NCI-H2107 (cell line): ENCODE measurements at places on chromosomes 13 and 19.

GRCh38 chr13:46076827-46077226 is 24.3 kb upstream of the ZC3H13 start:
- no peak for DNase-seq

DNA sequence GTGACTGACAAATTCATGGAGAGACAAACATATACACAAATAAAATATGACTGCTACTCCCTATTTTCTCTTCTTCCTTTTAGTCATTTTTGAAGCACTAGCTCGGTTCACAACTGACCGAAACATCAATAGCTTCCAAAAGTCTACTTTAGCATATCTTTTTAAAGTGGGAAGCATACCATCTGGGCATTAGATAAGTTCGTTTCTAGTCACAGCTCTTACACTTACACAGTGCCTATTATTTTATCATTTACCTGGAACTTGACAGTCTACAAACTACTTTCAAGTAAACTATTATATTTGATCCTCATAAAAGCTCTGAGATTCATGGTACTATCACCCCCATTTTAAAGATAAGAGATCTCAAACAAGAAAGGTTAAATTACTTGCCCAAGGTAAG is 458.5 kb downstream of the LMO7 start:
- no peak for DNase-seq

DNA sequence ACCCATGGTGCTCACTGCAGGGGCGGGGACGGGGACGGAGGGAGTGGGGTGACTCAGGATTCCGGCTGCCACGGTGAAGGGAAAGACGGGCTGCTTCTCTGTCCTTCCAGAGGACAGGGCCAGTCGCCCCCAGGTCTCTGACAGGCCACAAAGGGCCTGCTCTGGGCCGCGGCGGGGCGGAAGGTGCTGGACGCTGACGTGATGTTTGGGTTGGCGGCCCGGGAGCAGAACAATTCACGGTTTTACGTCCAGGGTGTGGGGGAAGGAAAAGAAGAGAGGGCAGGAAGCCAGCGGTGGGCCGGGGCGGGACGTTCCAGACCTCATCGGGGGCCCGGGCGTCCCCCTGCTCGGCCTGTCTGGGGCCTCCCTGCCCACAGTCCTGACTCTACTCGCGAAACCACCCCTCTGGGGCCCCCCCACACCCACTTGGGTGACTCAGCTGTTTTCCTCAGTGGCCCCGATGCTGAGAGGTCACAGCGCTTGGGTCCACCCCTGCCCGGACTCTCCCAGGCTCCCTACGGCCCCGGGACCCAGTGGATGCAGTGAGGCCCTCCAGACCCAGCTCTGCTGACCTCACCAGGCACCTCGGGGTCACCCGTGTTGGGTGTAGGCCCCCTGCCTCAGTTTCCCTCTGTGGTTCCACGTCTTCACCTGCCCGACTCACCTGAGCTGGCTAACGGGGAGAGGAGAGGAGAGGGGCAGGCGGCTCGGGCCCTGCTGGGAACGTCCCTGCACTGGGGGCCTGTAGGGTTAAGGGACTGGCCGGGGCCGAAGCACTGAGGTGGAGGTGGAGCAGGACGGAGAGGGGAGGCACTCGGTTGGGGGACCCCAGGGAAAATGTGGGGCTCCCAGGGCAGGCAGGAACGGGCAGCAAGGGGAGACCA is 29.2 kb downstream of the PIP5K1C start:
- DNase-seq: no peak

- DNase-seq: no peak
Observed at GRCh38 chr13:110154410-110154933, 152.5 kb downstream of the COL4A1 start.

GRCh38 chr19:18131841-18132596 is 20.9 kb upstream of the PIK3R2 start:
- no peak for DNase-seq

GRCh38 chr13:110647365-110647737 is 32.0 kb downstream of the NAXD start:
- DNase-seq: no peak

DNA sequence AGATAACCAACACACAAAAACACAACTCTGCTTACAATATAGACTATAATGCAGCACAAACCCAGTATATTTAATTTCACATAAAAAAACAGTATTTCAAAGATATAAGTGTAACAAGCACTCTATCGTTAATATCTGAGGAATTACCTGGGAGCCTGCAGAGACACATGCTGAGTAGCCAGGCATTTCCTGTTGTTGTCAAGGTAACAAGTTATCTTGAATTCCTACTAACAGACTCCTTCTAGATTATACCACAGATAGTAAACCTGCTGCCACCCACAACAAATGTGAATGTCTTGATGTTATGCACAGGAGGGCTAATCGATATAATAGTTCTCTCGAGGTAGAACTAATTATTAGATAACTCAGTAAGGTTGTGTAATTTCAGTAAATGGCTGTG is 826.0 kb upstream of the PRR20A start:
- no peak for DNase-seq

DNA sequence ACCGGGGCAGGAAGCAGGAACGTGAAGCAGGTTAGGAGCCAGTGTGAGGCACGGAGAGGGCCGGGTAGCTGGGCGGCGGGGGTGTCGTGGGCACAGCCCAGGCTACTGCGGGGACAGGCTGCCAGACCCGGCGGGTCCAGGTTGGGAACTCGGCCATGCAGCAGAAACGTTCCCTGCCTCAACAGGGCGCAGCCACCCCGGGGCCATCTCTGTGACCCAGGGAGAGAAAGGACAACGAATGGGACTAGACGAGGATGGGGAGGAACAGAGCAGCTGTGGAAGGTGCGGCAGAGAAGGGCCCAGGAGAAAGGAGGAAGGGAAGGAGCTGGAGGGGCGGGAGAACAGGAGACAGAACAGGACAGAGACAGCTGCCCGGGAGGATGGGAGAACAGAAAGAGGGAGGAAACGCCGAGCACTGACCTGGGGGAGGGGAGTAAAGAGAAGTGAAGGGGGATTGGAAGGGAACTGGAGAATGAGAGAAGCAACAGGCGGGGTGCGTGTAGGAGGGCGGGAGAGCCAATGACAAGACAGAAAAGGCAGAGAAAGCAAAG is 12.9 kb upstream of the GARIN5A start:
- DNase-seq: no peak

DNA sequence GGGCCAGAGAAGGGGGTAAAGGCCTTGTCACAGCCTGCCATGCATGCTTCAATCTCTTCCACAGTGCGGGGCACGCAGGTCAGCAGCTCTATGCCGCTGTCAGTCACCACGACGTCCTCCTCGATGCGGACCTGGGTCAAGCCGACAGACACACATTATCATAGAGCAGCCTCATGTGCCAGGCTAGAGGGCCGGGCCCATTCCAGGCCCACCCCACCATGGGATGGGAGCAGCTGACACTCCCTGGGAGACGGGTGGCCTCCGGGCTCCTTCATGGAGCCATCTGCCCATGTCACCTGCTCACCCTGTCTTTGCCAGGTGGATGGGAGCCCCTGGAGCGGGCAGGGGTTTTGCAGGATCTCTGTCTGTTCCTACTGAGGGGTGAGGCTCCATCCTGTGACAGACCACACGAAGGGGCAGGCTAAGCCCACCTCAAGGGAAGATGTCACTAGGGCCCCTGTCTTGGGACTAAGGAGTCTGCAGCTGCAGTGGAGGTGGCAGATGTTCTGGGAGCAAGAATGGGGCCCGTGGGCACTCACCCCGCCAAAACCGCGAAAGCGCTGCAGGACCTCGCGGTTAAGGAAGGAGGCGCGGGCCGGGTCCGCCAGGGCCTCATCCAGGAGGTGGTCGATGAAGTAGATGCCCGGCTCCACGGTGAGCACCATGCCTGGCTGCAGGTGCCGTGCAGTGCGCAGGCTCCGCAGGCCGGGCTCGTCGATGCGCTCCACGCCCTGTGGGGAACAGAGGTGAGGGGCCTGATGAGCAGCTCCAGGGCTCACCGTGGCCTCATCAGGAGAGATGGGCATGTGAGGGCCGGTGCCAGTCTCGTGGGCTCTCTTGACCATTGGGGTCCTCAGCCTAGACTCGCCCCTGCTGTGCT is 14.1 kb downstream of the CEBPG start:
- DNase-seq: no peak

- no peak for DNase-seq
Observed at GRCh38 chr13:70604448-70604847, 496.2 kb upstream of the KLHL1 start.

GRCh38 chr13:95437561-95437960 is 115.0 kb upstream of the CLDN10 start:
- no peak for DNase-seq

GRCh38 chr13:109859898-109860297 is 73.5 kb upstream of the IRS2 start:
- no peak for DNase-seq

DNA sequence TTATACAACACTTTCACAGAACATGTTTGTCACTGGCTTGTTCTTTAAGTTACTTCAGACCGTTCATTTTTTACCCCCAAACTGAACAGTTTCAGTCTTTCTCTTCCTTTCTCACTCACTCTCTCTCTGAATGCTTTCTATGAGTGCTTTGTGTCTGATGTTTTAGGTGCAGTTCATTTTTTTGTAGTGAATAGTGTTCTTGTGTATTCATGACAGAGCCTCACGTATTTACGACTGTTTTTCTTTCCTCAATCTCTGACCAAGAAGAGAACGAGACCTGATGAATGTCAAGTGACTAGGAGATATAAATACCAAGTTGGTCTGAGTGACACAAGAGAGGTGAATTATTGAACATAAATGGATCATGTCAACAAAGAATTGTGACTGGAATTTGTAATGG is 1525.0 kb upstream of the MIR17HG start:
- DNase-seq: no peak

DNA sequence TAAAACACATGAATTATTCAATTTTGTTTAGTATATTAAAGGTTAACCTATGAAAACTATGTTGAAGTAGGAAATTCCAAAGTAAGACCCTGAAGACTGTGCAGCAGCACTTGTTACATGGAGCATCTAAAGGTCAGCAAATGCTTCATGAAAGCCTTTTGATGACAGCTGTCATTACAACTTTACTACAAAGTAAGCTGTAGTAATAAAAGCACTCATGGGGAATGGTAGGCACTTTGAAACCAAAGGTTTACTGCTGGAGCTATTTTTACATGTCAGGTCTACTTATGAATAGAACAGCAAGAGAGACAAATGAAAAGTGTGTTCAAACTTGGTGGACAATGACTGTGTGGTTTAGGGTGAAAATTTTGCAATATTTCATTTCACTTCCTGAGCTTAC is 672.5 kb upstream of the PCDH20 start:
- no peak for DNase-seq

DNA sequence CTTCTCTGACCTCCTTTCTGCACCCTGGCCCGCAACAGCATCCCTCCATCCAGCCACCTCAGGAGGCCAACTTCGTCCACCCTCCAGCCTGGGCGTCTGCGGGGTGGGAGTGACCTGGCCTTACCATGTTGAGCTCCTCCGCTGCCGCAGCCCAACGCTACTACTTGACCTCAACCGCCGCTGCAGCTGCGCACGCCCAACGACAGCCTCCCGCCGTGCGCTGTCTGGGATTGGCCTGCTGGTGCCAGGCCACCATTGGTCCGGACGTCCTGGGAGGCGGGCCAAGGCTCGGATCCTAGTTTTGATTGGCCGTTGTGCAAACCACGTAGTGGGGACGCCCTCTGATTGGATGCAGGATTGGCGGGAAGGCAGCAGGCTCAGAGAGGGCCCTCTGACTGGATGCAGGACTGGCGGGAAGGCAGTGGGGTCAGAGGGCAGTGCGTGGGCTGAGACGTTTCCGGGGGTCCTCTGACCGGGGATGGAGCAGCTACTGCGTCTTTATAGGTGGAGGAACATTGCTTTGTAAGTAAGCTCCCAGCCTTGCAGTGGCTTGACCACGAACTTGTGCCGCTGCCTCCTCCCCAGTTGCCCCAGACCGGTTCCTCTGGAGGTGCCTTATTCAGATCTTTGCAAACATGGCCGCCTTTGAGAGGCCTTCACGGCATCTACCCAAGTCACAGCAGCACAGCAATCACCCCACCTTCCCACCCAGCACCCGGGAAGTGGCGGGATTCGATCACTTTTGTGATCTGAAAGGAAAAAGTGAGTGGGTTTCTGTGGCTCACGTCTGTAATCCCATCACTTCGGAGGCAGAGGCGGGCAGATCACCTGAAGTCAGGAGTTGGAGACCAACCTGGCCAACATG is at the start of gene TUBA3C:
Gene TUBA3C, minus strand, starts transcription at position 204 of the 865 bp plus-strand sequence. Its CDS starts 77 bp downstream, at position 127.
- DNase-seq: no peak

DNA sequence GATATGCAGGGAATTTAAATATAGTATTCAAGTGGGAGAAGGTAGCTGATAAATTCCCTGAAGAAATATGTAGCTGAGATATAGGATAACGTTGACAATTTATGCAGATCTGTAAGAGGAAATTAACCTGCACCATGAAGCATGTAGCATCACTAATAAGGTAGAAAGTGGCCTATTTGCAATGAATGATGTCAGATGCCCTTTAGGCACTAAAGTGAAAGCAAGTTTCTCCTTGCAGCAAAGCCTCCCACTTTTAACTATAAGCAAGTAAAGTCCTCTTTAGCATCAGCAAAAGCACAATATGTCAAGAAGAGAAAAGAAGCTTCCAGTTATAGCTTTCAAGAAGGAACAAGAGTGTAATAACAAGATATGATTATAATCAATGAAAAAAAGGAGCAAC is 102.5 kb upstream of the SLITRK1 start:
- no peak for DNase-seq

GRCh38 chr19:10006335-10006708 is 4.0 kb downstream of the COL5A3 start:
- DNase-seq: no peak

GRCh38 chr13:100392709-100393630 is 195.6 kb downstream of the GGACT start:
- DNase-seq: no peak

DNA sequence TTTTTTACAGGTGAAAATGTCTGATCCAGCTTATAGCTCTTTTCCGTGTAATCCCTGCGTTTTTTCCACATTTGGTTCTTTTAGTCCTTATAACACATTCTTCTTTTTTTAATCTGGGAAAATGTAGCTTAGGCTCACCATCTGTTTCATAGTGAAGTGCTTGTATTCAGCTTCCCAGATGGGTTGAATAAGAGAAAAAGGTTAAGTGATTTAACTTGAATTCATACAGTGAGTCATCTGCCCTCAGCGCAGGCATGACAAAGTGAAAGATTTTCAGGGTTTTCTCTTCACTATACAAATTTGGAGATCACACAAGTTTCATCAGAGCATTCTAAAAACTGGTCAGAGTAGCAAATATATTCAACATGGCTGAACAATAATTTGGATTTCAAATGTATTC is 224.8 kb downstream of the SPRY2 start:
- no peak for DNase-seq

- DNase-seq: no peak
Observed at GRCh38 chr13:72317346-72318109, 409.9 kb downstream of the MZT1 start.
